ENCODE measurements at places on chromosomes 13 and 19. TPM values are rescaled to one million over a fixed set of nuclear protein-coding genes. Genes with fewer than 3 reads are reported as not detected.

RINL gene
- total RNA-seq = 46.0 TPM

OR10H1 gene
- not detected for total RNA-seq

TBCB gene
- 131 TPM for total RNA-seq

DNA sequence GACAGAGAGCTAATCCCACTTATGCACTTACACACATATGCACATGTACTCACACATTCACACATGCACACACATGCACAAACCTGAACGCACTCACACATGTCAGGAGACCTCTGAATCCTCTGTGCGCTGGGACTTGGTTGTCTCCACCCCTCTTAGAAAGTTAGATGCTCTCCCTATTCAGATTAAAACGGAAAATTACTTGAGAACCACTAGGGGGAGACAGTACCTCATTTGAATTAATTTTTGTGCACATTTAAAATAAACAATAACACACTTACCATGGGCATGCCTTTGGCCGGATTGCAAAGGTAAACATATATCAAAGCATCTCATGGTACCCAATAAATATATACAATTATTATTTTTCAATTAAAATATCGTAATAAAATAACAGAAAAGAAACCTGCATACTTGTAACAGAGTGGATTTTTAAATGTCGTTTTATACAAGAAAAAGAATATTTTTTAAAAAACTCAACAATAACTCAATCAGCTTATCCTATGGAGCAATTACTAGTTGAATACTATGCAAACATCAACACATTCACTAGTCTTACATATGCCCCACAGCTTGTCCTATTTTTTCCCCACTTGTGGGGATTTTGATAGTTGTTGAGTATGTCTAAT, 9.5 kb upstream of the LILRB4 start:
- peaks cover 61% of the 10 kb centered on the region for H3K27me3 ChIP-seq
- H3K36me3 ChIP-seq = no peaks in the 10 kb centered on the region
- no peaks in the 10 kb centered on the region for H3K4me1 ChIP-seq
- H3K27ac ChIP-seq = no peak overlapping the region
- no peak overlapping the region for H3K4me3 ChIP-seq
- no peak for DNase-seq

NEK3 gene
- total RNA-seq = 6.8 TPM

DNA sequence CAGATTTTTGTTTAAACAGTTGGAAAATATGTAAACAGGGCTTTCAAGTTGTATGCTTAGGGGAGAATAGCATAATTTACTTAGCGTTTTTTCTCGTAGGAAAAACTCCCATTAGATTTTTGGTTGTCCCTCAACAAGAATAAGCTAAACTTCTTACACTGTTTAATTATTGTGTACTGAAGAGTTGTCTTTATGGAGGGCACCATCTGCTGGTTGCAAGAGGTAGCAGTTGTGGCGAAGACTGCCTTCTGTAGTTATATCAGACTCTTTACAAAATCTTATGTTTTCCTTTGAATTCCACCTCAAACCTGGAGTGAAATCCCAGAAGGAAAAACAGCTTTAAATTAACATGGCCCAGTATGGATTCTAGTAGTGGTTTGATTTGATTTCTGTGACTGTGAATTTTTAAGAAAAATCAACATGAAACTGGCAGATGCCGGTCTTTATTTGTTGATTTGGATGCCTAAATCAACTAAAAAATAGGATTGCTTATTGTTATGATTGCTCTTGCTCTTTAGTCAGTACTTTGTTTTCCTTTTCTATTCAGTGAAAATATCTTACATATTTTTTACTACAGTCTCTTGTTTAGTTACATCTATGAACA, 53.4 kb downstream of the PDS5B start:
- no peaks in the 10 kb centered on the region for H3K27me3 ChIP-seq
- DNase-seq = no peak
- peaks cover 2% of the 10 kb centered on the region for H3K36me3 ChIP-seq
- H3K4me1 ChIP-seq = peaks cover 28% of the 10 kb centered on the region
- H3K27ac ChIP-seq = no peak overlapping the region

- peaks cover 34% of the 10 kb centered on the region for H3K4me1 ChIP-seq
- H3K36me3 ChIP-seq = peaks cover 3% of the 10 kb centered on the region
- H3K27me3 ChIP-seq = no peaks in the 10 kb centered on the region
- DNase-seq = peak; percentile 28
- H3K27ac ChIP-seq = no peak overlapping the region
Observed at GRCh38 chr19:35549174-35549788, 3.9 kb downstream of the TMEM147 start.

GRCh38 chr13:58919551-58919950, 1244.2 kb downstream of the DIAPH3 start:
- H3K4me3 ChIP-seq = no peak overlapping the region
- no peak overlapping the region for H3K27ac ChIP-seq
- no peaks in the 10 kb centered on the region for H3K36me3 ChIP-seq
- H3K4me1 ChIP-seq = no peaks in the 10 kb centered on the region
- no peaks in the 10 kb centered on the region for H3K27me3 ChIP-seq

GRCh38 chr19:15317392-15318071, 14.8 kb downstream of the BRD4 start:
- peak overlapping the region; percentile 82 for H3K4me3 ChIP-seq
- H3K36me3 ChIP-seq = no peaks in the 10 kb centered on the region
- H3K4me1 ChIP-seq = peaks cover 70% of the 10 kb centered on the region
- DNase-seq = no peak
- H3K27me3 ChIP-seq = no peaks in the 10 kb centered on the region

- no peaks in the 10 kb centered on the region for H3K36me3 ChIP-seq
- H3K4me3 ChIP-seq = no peak overlapping the region
- no peak for DNase-seq
Observed at GRCh38 chr19:42345191-42345812, 19.9 kb downstream of the MEGF8 start.

DNA sequence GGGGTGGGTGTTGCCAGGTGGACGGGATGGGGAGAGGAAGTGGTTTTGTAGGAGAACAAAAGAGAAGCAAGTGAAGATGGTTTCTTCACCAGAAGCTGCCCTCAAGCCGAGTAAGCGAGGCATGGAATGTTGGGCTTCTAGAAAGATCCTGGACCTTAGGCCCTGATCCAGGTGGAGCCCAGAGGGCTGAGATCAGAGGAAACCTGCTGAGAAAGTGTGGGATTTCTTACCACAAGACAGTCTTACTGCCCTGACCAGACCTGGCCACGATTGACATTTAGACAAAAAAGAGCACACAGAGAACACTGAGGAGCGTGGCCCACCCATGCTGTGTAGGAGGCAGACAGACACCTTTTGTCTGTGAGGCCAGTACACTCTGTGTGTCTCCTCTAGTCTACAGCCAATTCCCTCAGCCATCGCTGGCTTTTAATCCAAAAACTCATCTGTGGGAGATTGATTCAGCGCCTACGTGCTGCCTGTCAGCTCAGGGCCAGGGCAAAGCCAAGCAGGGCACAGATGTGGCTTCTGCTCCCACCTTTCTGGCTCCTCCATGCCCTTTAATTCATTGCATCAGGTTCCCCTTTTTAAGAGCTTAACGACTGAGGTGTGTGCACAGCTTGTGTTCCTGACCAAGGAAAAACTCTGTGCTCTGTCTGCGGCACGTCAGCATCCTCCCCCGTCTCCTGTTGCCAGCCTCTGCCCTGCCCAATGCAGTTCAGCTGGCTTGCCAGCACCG, 123.3 kb downstream of the AKAP11 start:
- H3K36me3 ChIP-seq = no peaks in the 10 kb centered on the region
- peak overlapping the region; percentile 88 for H3K4me3 ChIP-seq
- H3K27ac ChIP-seq = peak overlapping the region; percentile 91
- H3K4me1 ChIP-seq = peaks cover 50% of the 10 kb centered on the region

DNA sequence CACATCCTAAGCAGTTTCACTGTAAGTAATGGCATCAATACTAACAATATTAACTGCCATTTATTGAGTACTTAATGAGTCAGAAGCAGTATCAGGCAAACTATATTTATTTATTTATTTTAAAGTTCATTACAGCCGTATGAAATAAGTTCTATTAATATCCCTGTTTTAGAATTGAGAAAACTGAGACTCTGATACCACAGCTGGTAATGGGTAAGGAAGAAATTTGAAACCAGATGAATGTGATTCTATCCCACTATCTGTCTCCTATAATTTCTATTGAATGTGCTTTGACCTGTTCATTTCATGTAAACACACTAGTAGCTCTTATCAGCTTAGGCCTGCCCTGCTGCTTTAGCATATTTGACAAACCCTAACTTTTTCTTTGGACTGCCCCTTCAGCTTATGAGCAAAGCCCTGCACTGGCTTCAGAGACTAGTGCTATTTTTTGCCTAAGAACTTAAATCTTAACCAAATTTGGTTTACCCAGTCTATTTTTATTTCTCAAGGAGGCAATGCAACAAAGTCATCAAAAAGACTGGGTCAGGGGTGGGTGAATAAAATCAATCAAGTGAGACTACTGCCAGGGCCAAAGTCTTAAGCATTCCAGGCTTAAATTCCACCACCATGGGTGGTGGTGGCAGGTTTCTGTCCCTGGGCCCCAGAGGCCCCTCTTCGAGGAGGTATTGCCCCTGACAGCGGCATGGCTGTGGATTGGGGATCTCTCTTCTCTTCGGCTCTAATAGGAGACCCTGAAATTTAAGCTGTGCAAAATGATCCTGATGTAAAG, 143.4 kb downstream of the DLEU7 start:
- H3K4me3 ChIP-seq = no peak overlapping the region
- peaks cover 2% of the 10 kb centered on the region for H3K4me1 ChIP-seq
- peaks cover 3% of the 10 kb centered on the region for H3K36me3 ChIP-seq
- no peak overlapping the region for H3K27ac ChIP-seq
- no peak for DNase-seq

- H3K36me3 ChIP-seq = peaks cover 6% of the 10 kb centered on the region
- H3K4me3 ChIP-seq = no peak overlapping the region
- peaks cover 4% of the 10 kb centered on the region for H3K4me1 ChIP-seq
- peaks cover 22% of the 10 kb centered on the region for H3K27me3 ChIP-seq
- DNase-seq = no peak
Observed at GRCh38 chr19:34645551-34645950, 31.4 kb downstream of the SCGB2B2 start.

- H3K27ac ChIP-seq = no peak overlapping the region
- peaks cover 2% of the 10 kb centered on the region for H3K36me3 ChIP-seq
- DNase-seq = no peak
- peaks cover 3% of the 10 kb centered on the region for H3K4me1 ChIP-seq
Observed at GRCh38 chr13:95557013-95557412, 4.5 kb downstream of the CLDN10 start.

VSTM1 gene
- total RNA-seq = 0.73 TPM

- H3K27me3 ChIP-seq = peaks cover 43% of the 10 kb centered on the region
- H3K4me1 ChIP-seq = peaks cover 3% of the 10 kb centered on the region
- H3K27ac ChIP-seq = no peak overlapping the region
- DNase-seq = no peak
- no peak overlapping the region for H3K4me3 ChIP-seq
Observed at GRCh38 chr13:111659219-111659775, 338.9 kb downstream of the TEX29 start.

DNA sequence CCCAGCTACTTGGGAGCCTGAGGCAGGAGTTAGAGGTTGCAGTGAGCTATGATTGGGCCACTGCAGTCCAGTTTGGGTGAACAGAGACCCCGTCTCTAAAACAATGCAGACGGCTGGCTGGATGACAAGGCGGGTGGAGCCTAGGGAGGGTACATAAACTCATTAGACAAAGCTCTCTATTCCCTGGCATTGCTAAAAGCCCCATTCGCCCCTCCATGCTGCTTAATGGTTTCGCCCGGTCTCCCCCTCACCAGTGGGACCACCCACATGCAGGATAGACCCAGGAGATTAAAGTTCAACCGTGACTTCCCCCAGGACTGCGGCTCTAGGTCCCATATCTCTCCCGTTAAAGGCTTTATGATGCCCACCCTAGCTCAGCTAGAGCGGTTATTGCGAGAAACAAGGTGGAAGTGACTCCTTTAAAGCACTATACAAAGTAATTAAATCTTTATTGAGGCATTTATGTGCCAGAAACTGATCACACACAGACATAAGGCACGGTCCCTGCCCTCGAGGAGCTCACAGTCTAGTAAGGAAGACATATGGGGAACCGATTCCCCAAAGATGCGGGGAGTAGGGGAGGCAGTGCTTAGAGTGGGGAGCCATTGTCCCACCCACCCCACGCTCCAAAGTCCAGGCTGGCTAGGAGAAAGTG, 4.9 kb downstream of the LYPD3 start:
- no peak overlapping the region for H3K4me3 ChIP-seq
- DNase-seq = no peak
- H3K36me3 ChIP-seq = no peaks in the 10 kb centered on the region
- peaks cover 23% of the 10 kb centered on the region for H3K4me1 ChIP-seq
- H3K27me3 ChIP-seq = no peaks in the 10 kb centered on the region

DNA sequence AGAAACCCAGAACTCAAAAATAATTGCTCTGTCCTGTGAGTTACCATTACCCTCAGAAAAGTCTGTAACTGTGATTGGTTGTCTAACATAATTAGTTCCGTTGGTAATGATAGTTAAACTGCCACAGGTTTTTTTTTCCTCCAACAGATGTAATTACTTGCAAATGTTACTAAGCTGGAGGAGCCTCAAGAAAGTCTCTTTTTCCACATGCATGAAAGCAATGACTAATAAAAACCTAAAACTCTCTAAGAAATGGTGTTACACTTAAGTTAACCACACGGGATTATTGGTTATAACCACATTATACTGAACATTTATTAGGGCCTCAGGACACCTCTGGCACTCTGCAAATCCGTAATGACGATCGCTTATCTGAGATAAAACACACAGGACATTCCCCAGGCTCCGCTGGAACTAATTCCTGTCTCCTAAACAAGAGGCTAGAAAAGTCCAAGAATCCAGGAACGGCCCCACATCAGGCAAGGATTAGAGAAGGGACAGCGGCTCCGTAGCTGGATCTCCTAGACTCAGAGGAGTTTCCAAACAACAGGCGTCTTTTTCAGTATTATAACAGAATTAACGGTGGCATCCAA, 753 bp downstream of the ZNF235 start:
- H3K36me3 ChIP-seq = peaks cover 9% of the 10 kb centered on the region
- H3K4me1 ChIP-seq = peaks cover 11% of the 10 kb centered on the region
- no peaks in the 10 kb centered on the region for H3K27me3 ChIP-seq

- no peaks in the 10 kb centered on the region for H3K36me3 ChIP-seq
- peaks cover 12% of the 10 kb centered on the region for H3K4me1 ChIP-seq
- H3K4me3 ChIP-seq = no peak overlapping the region
- H3K27me3 ChIP-seq = no peaks in the 10 kb centered on the region
- H3K27ac ChIP-seq = no peak overlapping the region
Observed at GRCh38 chr19:2770055-2771013, 12.7 kb downstream of the SGTA start.

- no peak overlapping the region for H3K27ac ChIP-seq
- H3K4me3 ChIP-seq = no peak overlapping the region
Observed at GRCh38 chr19:46381346-46381745, 32.0 kb downstream of the CCDC8 start.

GRCh38 chr13:22278336-22278929, 607.6 kb downstream of the FGF9 start:
- DNase-seq = peak; percentile 25
- H3K36me3 ChIP-seq = peaks cover 5% of the 10 kb centered on the region
- peak overlapping the region; percentile 71 for H3K27ac ChIP-seq
- H3K4me1 ChIP-seq = peaks cover 14% of the 10 kb centered on the region
- no peak overlapping the region for H3K4me3 ChIP-seq
- H3K27me3 ChIP-seq = no peaks in the 10 kb centered on the region

DNA sequence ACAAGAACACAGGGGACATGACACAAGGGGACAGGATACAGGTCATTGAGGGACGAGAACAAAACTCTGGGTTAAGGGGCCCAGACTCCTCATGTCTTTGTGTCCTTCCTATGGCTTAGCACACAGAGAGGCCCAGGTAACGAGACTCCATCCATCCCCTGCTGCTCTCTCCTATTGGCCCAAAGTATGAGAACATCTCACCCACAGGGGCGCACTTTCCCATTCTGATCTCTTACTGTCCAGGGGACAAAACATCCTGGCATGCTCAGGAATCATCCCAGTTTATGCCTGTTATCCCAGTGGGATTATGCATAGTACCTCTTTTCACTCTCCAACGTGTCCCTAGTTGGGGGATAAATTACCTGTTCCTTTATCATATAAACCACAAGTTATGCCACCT, 19.2 kb downstream of the C13orf42 start:
- no peak overlapping the region for H3K27ac ChIP-seq
- no peak overlapping the region for H3K4me3 ChIP-seq
- DNase-seq = no peak
- no peaks in the 10 kb centered on the region for H3K36me3 ChIP-seq
- no peaks in the 10 kb centered on the region for H3K4me1 ChIP-seq

ZNF527 gene
- 9.0 TPM for total RNA-seq
